ENCODE measurements at places on chromosomes 16 and 17.

DNA sequence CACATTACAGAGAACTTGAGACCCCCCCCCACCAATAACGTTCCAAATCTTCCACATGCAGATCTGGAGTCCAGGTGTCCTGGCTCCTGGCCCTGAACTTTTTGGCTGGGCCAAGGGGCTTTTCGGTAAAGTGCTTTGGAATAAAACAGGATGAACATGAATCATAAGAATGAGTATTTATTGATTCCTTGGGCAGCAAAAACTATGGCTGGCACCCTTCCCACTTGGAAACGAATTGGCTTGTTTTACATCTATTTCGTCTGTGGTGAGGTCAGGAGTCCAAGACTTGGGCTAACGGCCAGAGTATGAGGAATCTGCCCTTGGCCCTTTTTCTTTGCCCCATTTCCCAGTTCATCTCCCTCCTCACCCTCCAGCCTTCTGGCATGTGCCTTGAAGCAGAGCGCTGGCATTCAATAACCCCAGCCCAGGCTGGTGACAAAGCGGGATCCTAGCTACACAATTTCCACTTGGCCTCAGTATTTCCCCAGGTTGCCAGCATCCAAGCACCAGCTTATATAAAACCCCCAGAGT, 4.1 kb upstream of the UBTF start:
- no peak for DNase-seq

DNA sequence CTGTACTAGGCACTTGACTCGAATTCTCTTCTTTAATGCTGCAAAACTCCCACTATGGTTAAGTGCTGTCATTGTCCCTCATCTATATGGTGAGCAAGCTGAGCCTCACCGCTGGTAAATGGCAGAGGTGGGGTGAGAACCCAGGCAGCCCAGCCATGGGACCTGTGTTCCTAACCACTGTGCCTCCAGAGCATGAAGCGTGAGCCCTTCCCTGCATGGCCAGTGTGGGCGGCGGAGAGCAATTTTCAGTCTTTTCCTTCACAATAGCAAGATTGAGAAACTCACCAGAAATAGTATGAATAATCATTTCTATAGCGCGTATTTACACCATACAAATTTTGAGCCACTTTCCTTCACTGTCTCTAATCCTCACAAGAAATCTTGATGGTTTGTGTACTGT, 9.2 kb downstream of the BFAR start:
- DNase-seq = no peak

GRCh38 chr17:10197721-10198508, 491 bp downstream of the GAS7 start:
- DNase-seq = no peak

DNA sequence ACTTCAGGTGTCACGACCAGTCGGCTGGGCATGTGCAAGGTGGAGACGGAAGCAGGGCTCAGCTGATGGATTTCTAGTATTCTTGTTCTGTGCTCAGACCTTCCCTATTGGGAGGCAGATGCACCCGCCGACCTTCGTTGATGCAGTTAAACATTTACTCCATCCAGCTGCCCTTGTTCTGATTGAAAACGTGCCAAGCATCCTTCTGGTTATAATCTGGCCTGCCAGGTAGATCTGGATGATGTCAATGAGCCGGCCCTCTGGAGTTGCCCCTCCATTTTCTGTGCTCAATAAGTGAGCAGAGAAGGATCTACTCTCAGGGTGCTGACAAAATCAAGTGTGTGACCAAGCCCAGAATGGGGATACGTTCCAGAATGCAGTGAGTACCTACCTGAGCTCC, 38.3 kb downstream of the CCDC182 start:
- DNase-seq = no peak

DNA sequence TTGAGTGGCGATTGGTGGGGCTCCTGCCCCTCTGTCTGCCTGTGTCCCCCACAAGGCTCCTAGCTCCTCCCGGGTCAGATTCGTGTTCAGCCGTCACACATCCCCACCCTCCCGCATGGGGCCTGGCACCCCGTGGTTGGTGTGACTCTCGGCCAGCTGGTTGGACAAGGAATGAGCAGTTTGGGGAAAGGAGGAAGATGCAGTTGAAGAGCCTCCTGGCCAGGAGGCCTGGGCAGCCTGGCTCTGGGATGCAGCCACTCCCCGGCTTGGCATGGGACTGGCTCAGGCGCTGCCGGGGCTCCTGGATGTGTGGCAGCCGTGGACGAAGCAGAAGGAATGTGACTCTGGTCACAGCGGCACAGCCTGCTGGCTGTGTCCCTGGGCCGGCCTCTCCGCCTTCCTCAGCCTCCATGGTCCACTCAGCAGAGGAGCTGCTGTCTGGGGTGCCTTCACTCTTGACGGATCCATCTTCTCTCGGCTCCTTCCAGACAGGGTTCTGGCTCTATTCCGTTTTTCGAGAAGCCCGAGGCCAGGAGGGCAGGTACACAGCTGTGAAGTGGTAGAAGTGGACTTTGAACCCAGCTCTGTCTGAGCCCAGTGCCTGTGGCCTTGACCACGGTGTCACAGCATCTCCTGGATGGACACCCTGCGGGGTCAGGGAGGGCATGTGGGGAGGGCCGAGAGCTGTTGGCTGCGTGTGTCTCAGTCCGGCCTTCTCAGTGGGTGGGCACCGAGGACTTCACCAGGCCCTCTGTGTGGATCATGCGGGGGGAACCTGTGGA, 2.1 kb downstream of the TRAF7 start:
- DNase-seq = no peak

Measured in activated CD8-positive, alpha-beta memory T cell treated with anti-CD3 and anti-CD28 coated beads for 1 hour (primary cell).